ENCODE measurements at places on chromosomes 3 and 15.

- no peak overlapping the region for H3K4me3 ChIP-seq
- peaks cover 5% of the 10 kb centered on the region for H3K27me3 ChIP-seq
- H3K27ac ChIP-seq, result no peak overlapping the region
- H3K36me3 ChIP-seq, result no peaks in the 10 kb centered on the region
Measured at GRCh38 chr15:87739081-87739480, 517.5 kb downstream of the NTRK3 start.

DNA sequence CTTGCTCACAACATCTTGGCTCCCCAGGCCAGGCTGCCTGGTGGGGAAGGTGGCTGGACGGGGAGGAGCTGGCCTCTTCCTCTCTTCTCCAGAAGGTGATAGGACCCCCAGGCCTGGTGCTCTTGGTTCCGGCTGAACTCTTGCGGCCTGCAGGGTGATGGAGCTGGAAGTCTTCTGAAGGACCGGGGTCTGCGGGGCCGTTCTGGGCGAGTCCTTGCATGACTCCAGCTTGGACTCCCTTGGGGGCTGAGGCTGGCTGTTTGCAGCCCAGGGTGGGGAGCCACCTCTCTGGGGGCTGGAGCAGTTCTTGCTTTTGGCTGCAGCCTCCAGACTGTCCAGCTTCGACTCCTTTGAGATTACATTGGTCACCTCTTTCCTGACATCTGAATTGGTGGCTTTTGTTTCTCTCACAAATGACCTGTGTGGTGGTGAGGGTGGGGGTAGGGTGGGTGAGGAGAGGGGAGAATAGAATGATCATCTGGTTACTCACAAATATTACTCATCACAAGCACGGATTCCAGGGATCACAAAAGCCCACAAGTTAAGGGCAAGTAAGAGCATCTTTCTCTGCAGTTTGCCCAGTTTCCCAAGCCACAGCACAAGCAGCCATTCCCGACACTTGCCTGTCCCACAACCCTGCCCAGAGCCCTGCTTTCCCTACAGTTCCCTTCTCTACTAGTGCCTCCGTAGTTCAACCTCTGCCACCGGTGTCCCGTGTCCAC is 149.1 kb upstream of the HACD2 start:
- DNase-seq, result no peak
- H3K27me3 ChIP-seq, result peaks cover under 1% of the 10 kb centered on the region
- peaks cover 13% of the 10 kb centered on the region for H3K4me1 ChIP-seq
- H3K27ac ChIP-seq, result peak overlapping the region; percentile 64
- no peak overlapping the region for H3K4me3 ChIP-seq

DNA sequence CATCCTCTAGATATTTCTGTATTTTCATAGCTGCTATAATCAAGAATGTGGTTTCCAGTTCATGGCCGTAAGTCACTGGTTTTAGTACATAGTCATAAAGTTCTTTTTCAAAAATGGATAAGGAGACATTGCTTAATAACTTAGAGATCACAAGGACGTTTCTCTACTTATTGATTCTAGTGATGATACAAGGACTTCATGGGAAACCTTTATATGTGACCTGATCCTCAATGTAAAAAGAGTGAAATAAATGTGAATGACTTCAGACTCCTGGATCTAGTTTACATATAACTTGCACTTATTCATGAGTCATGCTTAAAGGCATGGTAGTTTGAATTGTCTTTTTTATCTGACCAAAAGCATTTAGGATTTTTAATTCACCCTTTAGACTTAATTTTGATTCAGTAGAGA is 35.2 kb downstream of the TSC22D2 start:
- no peak for DNase-seq
- H3K4me3 ChIP-seq, result no peak overlapping the region
- peaks cover 9% of the 10 kb centered on the region for H3K4me1 ChIP-seq
- H3K27ac ChIP-seq, result no peak overlapping the region
- H3K27me3 ChIP-seq, result no peaks in the 10 kb centered on the region

- no peak for DNase-seq
- no peaks in the 10 kb centered on the region for H3K36me3 ChIP-seq
- no peak overlapping the region for H3K27ac ChIP-seq
Measured at GRCh38 chr3:7692866-7693265, 808.8 kb upstream of the LMCD1 start.
